ENCODE measurements at places on chromosomes 7 and 10. TPM values are rescaled to one million over a fixed set of nuclear protein-coding genes. Genes with fewer than 3 reads are reported as not detected.

Gene SEMA4G
- 0.42 TPM for total RNA-seq

Gene LLCFC1
- not detected for total RNA-seq

Gene CALML5
- total RNA-seq: not detected

GRCh38 chr7:116924741-116925140 lies 28.6 kb upstream of the ST7 start:
- H3K27ac ChIP-seq: no peak overlapping the region
- no peaks in the 10 kb centered on the region for H3K27me3 ChIP-seq
- no peak overlapping the region for H3K4me3 ChIP-seq
- DNase-seq: no peak
- H3K4me1 ChIP-seq: no peaks in the 10 kb centered on the region

DNA sequence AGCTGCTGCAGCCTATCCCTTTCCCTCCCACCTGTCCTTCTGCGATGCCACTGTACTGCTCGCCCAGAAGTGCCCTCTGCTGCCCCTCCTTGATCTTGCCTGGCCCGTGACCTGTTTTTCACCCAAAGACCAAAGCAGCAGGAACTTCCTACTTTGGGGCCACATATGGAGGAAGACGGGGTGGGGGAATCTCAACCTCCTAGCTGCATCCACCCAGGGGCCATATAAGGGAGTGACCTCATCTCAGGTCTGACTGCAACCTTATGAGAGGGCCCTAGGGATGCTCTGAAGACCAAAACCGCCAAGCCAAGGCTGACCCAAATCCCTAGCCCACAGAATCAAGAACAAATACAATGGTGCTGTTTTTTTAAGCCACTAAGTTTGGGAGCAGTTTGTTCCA lies 15.7 kb downstream of the PRKCQ start:
- H3K36me3 ChIP-seq: no peaks in the 10 kb centered on the region
- no peaks in the 10 kb centered on the region for H3K4me1 ChIP-seq
- no peak for DNase-seq
- H3K27ac ChIP-seq: no peak overlapping the region
- H3K4me3 ChIP-seq: no peak overlapping the region
- H3K27me3 ChIP-seq: peaks cover 26% of the 10 kb centered on the region
